Left hindlimb (tissue), 1 donor: ENCODE measurements at places on chromosomes 11 and 22.

- peak; percentile 80 for DNase-seq
Measured at GRCh38 chr11:95593111-95593510, 196.5 kb downstream of the FAM76B start.

GRCh38 chr11:124930799-124931198 lies 5.0 kb downstream of the HEPACAM start:
- DNase-seq = no peak

DNA sequence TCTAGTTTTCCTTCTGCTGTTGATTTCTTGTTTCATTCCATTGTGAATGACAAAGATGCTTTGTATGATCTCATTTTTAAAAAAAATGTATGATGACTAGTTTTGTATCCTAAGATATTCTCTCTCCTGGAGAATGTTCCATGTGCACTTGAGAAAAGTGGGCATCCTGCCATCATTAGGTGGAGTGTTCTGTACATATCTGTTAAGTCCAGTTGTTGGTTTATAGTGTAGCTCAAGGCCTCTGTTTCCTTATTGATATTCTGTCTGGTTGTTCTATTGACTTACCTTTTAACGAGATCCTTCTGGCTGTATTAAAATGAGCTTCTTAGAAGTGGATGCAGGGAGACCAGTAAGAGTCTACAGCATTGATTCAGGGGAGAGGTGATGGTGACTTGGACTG lies 35.2 kb downstream of the SGSM1 start:
- DNase-seq = no peak

DNA sequence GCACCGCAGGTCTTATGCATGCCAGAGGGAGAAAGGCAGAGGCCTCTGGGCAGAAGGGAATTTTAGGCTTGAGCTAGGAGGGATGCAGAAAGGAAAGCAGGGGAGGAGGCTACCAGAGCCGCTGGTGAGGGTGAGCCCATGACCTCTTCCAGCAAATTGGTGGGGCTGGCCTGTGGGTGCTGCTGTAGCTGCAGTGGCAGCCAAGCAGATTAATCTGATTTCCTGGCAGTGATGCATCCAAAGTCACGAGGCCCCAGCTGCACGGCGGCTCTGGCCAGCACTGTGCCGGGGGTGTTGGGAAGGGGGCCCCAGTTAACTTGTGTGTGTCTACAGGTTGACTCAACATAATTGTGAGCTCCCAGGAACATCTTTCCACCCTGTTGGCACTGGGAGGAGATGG lies 41.4 kb upstream of the B3GAT1 start:
- no peak for DNase-seq

- DNase-seq = no peak
Measured at GRCh38 chr11:101441747-101442146, 142.1 kb downstream of the TRPC6 start.

DNA sequence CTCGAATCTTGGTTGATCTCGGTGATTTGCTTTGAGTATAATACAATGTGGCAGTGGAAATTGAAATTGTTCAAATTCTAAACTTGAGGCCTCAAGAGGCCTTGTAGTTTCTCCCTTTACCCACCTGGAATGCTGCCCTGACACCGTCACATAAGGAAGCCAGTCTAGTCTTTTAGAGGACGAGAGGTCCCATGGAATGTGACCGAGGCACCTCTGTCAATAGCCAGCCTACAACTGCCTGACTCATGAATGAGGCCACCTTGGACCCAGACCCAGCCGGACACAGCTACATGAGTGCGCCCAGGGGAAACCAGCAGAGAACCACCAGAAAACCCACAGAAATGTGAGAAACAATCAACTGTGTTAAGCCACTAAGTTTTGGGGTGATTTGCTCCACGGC lies 52.5 kb downstream of the RPL27A start:
- DNase-seq = no peak

DNA sequence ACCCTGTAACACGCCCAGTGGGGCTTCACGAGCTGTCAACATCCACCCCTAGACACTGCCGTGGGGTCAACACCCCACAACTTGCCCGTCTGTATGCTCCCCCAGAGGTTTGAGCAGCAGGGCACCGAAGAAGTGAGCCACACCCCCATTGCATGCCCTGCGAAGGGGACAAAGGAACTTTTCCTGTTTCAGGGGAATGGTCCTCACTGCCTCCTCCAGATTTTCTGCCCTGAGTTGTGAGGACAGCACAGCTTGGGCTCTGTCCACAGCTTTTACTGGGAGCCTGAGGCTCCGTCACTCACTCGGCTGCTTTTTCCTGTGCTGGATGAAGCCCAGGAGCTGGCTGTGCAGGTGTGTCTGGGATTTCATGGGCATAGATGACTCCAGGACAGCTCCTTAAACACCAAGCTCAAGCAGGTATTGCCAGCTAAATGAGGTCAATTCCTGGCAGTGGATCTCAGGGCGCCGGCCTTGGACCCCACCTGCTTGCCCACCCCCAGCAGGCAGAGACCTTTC lies 40.2 kb upstream of the CCDC188 start:
- no peak for DNase-seq

DNA sequence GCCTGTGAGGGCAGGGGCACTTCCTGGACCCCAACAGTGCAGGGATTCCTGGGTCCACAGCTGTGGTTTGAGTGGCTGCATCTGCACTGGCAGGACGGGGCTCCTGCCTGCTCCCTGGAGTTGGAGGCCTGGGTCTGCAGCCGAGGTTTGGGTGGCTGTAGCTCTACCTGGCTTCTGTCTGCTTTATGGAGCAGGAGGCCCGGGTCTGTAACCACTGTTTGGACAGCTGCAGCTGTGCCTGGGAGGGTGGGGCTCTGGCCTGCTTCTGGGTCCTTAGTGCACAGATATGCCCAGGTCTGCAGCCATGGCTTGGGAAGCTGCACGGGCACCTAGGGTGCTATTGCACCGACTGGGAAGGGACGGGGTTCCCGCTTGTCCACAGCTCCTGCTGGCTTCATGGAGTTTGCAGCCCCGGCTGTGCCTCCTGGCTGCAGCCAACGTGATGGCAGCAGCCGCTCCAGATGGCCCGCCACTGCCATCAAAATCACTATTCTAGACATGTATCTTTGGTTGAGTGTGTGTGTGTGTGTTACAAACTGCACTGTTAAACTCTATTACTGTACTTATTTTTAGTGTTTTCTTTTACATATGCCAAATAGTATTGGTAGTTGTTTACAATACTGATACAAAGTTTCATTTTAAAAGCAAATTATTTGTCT lies 412.3 kb upstream of the KIRREL3 start:
- DNase-seq = no peak

DNA sequence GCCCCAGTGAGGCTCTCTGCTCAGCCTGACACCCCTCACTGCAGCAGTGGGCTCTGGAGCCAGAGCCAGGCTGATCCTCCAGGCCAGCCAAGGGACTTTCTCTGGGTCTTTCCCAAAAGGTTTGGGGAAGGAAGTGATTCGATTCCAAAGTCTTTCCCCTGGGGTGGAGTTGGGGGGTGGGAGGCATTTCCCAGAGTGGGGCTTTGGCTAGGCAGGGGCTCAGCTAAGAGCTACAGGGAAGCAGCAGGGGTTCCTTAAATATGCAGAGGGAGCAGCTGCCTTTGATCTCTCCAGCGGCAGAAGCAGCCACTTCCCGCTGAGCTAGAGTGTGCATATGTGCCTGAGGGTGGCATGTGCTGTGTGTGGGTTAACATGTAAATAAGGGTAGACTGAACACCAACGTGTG lies 192.9 kb downstream of the INSC start:
- DNase-seq = no peak

- no peak for DNase-seq
Measured at GRCh38 chr22:39574779-39575551, 4.4 kb downstream of the CACNA1I start.

DNA sequence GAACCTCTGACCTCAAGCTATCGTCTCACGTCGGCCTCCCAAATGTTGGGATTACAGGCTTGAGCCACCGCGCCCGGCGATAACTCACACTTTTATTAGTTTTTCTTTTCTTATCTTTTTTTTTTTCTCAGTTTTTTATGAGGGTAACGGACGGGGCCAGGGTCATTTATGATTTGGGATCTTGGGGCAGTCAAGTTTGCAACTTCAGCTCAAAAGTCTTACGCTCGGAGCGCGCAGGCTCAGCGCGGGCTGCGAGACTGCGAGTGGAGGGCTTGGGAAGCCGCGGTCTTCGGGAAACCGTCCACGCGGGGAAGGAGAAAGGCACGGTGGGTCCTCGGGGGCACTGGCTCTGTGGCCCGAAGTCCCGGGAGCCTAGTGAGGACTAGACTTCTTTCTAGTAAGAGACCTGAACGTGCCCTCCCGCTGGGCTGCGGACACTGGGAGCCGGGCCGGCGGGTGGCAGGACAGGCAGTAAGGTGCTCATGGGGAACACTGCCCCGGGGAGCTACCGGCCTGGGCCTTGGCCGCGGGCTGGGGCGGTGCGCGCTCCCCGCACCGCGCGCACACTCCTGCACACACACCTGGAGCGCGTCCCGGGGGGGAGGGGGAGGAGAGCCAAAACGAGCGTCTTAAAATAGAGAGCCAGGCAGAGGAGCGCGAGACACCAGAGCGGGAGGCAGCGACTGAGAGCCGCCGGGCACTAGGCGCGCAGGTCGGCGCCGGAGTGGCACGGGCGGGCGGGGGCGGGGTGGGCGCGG lies 476 bp upstream of the BARX2 start:
- peak; percentile 46 for DNase-seq

- no peak for DNase-seq
Measured at GRCh38 chr11:98940913-98941312, 79.8 kb upstream of the CNTN5 start.

- no peak for DNase-seq
Measured at GRCh38 chr11:60242740-60243239, at the start of gene MS4A4E. Gene MS4A4E, minus strand, starts transcription at chr11:60243137. Its CDS starts 13,082 bp downstream, at chr11:60230055.
